ENCODE measurements at places on chromosomes 7 and 10. TPM values are rescaled to one million over a fixed set of nuclear protein-coding genes. Genes with fewer than 3 reads are reported as not detected.

- no peak for DNase-seq
Observed at GRCh38 chr7:44665531-44666213, 59.2 kb downstream of the OGDH start.

- no peak for DNase-seq
Observed at GRCh38 chr10:118408181-118408580, 66.1 kb upstream of the FAM204A start.

- no peak for DNase-seq
Observed at GRCh38 chr7:153524070-153524601, 528.1 kb upstream of the DPP6 start.

DNA sequence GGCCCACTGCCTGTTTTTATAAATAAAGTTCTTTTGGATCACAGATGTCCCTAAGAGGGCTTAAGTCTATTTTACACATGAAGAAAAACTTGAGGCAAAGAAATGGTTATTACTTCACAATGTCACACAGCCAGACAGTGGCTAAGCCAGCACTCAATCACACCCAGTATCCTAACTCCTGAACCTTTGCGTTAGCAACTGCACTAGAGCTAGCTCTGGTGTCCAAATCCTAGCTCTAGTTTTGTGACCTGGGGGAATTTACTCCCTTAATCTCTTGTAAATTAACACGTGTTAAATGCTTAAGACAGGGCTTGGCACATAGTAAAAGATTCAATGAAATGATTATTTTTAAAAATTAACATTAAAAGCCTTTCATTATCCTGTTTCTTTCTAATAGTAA, 49.0 kb upstream of the TPK1 start:
- no peak for DNase-seq

GRCh38 chr7:107843184-107843583, 40.2 kb upstream of the SLC26A3 start:
- DNase-seq = no peak

DBNL gene
- total RNA-seq = 51.9 TPM

Data from SJCRH30 (cell line).